Myocyte (in vitro differentiated cells): ENCODE measurements at places on chromosomes 2 and 18. TPM values are rescaled to one million over a fixed set of nuclear protein-coding genes. Genes with fewer than 3 reads are reported as not detected.

DNA sequence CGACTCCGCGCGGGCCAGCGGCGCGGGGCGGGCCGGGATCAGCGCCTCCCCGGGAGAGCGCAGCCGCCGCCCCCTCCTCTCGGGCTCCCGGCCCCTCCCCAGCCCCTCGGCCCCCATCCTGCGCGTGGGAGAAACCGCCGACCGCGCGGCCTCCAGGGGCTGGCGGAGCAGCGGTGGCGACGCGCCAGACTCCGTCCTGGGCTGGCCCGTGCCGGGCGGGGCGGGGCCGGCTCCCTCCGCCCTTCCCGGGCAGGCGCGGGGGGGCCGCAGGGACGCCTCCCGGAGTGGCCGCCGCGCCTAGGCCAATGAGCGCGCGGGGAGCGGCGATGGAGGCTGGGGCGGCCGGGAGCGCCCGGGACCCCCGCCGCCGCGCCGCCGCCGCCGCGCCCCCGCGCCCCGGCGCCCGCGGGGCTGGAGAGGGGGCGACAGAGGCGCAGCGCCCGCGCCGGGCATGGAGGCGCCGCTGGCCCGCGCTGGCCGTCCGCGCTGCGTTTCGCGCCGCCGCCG is 49.1 kb downstream of the KCNIP3 start:
- peak; percentile 22 for DNase-seq

Gene RUFY4
- 0.08 TPM in 1 of 2 replicates, not detected in the other for total RNA-seq

Gene ELOA2
- total RNA-seq = not detected in 2 replicates

Gene OR6B3
- total RNA-seq = not detected in 2 replicates

DNA sequence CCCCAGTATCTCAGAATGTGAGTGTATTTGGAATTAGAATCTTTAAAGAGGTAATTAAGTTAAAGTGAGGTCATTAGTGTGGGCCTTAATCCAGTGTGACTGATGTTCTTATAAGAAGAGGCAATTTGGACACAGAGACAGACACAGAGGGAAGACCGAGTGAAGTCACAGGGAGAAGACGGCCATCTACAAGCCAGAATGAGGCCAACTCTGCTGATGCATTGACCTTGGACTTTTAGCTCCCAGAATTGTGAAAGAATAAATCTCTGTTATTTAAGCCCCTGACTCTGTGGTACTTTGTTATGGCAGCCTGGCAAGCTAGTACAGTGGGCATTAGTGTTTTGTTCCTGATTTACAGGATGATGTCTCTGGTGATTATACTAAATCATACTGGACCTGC is 64.6 kb downstream of the LTBP1 start:
- DNase-seq = no peak

- DNase-seq = no peak
Measured at GRCh38 chr2:140565756-140566155, 1565.1 kb downstream of the LRP1B start.

GRCh38 chr2:27303093-27304025 is 4.9 kb downstream of the UCN start:
- peak; percentile 72 for DNase-seq

Gene ST3GAL5
- 46.9 and 68.8 TPM in 2 replicates for total RNA-seq

Gene INSIG2
- 8.5 and 9.6 TPM in 2 replicates for total RNA-seq
